ENCODE measurements at places on chromosomes 16 and 17. TPM values are rescaled to one million over a fixed set of nuclear protein-coding genes. Genes with fewer than 3 reads are reported as not detected.
A peak's percentile ranks its signal among the peaks of the same experiment; 100 is the strongest.

DNA sequence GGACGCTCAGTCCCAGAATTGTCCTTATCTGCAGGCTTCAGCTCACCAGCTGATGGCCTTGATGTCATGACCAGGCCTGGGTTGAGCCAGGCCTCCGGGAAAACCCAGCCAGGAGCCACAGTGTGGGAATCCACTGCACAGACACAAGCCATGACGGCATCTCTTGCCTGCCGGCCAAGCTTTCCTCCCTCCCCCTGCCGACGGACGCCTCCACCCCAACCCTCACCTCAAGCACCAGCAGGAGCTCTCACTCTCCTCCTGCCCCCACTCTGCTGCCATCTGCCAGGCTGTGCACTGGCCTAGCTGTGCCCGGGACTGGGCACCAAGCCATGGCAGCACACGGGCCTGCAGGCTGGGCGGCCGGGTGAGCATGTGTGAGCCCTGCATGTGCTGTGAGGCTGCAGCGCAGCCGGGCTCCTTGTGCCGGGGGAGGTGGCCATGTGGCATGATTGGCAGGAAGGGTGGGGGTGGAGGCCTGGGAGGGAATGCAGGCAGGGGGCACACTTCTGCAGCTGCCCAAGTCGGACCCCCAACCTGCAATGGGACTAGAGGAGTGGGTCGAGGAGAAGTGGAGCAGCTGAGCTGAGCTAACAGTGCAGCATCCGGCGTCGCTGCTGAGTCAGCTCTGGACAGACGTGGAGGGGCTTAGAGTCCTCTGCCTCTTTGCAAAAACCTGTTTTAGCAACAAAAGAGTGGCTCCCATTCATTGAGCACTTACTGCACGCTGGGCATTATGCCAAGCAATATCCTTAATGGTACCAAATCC, 268.5 kb downstream of the CBLN1 start:
- DNase-seq = no peak

DNA sequence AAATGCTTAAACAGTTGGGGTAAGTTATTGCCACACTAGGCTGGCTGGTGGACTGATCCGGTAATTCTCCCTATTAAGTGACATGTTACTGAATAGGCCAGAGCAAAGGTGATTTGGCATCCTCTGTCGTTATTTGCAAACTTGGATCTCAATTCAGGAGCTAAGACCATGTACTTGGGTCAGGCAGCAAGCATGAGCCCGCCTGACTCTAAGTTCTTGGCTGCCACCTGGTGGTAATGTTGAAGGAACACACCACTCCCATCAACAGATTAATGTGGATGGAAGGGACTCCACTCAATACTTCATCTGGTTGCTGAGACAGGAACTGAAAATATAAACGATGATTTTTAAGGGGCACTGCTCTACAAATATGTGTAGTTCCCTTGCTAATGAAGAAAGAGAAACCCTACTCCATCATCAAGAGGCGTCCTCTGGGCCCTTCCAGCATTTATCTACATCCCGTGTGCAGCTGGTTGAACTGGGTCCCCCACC, 70.8 kb downstream of the EMP2 start:
- peak; percentile 69 for DNase-seq

DNA sequence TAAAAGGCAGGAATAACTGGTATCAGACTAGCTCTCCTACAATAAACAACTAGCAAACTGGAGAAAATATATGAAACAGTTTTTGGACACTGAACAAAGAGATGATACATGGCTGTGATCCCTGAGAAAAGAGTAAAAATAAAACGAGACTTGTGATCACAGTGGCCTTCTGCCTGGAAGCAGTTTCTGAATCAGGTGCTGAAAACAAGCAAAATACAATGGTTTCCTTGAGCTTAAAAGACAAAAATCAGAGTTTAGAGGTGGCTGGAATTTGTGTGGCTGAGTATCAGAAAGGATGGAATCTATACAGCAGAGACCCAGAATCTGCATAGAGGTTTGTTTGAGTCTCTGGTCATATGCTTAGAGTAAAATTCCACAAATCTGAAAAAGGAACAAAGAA, 242.5 kb upstream of the SOX9 start:
- DNase-seq = no peak

- no peak for DNase-seq
Observed at GRCh38 chr16:27199736-27200135, 3.6 kb upstream of the KDM8 start.

- DNase-seq = no peak
Observed at GRCh38 chr17:13228225-13228624, 210.4 kb upstream of the ELAC2 start.

- DNase-seq = peak; percentile 56
Observed at GRCh38 chr16:89159066-89159849, 12.3 kb upstream of the CDH15 start.

- no peak for DNase-seq
Observed at GRCh38 chr17:63249256-63250004, 196.7 kb downstream of the CYB561 start.

DNA sequence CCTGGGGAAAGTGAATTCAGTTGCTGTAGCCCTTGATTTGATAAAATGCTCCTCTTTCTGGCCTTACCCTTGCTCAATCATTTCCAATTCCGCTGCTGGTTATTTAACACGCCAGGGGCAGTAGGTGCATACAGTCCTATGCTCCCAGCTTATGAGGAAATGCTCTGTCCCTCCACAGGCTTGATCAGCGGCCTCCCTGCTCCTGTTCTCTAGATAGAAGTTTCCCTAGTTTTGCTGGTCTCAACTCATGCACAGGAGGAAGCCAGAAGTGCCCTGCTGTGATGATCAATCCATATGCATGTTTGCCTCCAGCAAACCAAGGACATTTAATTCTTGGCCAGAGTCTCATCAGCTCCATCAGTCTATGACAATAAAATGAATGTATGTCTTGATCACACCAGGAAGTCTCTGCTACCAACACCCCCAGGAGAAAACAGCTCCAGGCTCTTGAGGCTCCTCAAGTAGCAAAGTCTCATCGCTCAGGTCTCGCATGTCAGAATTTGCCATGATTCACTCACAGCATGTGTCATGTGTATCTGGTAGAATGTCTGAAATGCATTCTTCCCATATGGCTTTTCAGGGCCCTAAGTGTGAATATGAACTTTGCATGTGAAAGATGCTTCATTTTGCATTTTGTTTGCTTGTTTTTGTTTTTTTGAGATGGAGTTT, 208.9 kb downstream of the CDH13 start:
- no peak for DNase-seq

DNA sequence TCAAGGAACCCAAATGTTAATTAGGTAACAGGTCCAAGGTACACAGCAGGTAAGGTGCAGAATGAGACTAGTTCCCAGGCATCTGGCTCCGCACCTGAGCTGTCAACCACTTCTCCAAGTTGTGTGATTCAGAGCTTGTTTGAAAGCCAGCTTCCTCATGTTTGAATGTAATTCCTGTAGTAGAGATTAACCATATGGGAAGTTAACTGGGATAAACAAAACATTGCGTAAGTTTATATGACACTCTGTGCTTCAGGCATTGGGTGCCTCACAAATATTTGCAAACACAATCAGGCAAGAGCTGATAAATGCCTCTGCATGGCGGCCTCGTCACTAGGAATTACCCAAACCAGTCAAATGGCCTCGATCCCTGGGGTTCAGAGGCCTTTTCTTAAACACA, 27.9 kb upstream of the CPHXL start:
- DNase-seq = no peak

- no peak for DNase-seq
Observed at GRCh38 chr17:73706858-73707257, 62.6 kb upstream of the SDK2 start.

- no peak for DNase-seq
Observed at GRCh38 chr16:70388006-70388680, 41.4 kb downstream of the DDX19A start.

DNA sequence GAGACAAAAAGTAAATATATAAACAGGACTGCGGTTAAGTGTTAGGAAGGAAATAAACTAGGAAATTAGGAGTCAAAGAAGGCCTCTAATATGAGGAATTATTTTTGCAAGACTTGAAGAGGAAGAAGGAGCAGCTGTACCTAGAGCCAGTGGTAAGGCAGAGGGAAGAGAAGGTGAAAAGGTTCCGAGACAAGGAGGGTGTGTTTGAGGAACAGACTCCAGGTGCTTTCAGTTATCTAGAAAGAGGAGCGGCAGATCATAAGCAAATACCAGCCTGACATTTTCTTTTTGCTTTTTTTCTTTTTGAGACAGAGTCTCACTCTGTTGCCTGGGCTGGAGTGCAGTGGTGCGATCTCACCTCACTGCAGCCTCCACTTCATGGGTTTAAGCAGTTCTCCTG, 61.0 kb downstream of the CHD9 start:
- DNase-seq = no peak

DNA sequence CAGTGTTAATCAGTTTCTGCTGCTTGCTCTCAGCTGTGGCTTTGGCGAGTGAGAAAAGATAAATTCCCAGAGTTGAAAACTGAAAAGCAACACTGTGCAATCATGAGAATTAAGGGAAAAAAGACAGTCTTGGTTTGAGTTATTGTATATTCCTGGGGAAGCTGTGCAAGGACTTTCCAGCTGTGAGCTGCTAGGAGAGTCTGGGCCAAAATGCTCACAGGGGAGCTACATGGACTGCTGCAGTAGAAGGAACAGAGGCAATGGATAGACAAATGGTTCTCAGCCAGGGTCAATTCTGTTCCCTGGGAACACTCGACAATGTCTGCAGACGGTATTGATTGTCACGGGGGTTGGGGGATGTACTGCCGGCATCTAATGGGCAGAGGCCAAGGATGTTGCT, 102.0 kb upstream of the ADAMTS18 start:
- no peak for DNase-seq

The TMEM100 gene
- total RNA-seq = 2.8 TPM

The ITGA2B gene
- 1.4 TPM for total RNA-seq

The NPIPA2 gene
- 2.9 TPM for total RNA-seq

The CACNA1G gene
- total RNA-seq = 0.14 TPM

The TNFSF12 gene
- total RNA-seq = 56.5 TPM

The NPTX1 gene
- total RNA-seq = 1.1 TPM

The CCL16 gene
- total RNA-seq = 0.32 TPM

The CES5A gene
- total RNA-seq = not detected
